ENCODE measurements at places on chromosomes 13 and 19.

DNA sequence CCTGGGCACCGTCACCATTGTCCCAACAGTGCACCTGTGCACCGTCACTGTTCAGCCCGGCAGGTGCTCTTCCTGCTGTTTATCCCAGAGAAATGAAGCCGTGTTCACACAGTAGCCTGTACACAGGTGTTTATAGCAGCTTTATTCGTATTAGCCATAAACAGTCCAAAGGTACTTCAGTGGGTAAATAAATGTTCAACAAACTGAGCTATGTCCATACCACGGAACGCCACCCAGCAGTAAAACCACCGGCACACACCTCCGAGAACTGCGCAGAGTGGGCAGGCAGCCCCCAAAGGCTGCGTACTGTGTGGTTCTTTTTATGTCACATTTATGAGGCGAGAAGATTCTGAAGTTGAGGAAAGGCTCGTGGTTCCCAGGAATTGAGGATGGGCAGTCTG is 44.9 kb upstream of the DCUN1D2 start:
- no peak for DNase-seq

- DNase-seq, result no peak
Observed at GRCh38 chr13:101728615-101729014, 276.1 kb downstream of the ITGBL1 start.

GRCh38 chr19:47315125-47315821 is 5.6 kb downstream of the C5AR1 start:
- DNase-seq, result no peak

DNA sequence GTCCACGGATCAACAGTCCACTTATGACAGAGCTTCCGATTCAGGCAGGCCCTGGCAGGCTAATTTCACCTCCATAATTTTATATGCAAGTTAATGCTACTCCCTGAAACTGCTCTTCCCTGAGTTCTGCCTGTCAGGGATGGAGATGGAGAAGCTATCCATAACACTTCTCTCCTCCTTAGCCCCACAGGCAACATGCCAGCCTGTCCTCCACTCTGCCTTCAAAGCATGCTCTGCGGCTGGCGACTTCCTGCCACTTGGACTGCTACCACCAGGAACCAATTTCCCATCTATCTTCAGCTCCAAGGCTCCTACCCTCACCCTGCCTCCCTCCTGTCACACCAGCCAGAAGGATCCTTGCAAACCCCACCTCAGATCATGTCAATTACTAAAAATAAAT is 35.4 kb downstream of the GSX1 start:
- no peak for DNase-seq

GRCh38 chr13:92187378-92187989 is 789.1 kb downstream of the GPC5 start:
- no peak for DNase-seq

DNA sequence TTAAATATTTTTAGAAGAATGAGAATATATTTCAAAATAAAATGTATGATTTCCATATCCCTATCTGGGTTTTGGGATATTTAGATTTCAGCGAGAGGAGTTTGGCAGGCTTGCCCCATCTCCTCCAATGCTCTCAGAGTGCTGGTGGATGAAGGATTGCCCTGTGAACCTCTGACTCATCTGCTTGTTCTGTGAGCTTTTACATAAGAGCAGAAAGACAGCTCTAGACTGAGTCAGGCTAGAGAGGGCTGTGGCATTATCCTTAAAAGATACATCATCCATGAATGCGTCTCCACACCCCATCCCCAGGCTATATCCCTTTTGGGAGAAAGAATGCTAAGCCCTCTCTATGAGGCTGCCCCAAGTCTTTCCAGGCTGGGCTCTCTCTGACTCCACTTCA is 190.6 kb downstream of the TUBA3C start:
- no peak for DNase-seq

DNA sequence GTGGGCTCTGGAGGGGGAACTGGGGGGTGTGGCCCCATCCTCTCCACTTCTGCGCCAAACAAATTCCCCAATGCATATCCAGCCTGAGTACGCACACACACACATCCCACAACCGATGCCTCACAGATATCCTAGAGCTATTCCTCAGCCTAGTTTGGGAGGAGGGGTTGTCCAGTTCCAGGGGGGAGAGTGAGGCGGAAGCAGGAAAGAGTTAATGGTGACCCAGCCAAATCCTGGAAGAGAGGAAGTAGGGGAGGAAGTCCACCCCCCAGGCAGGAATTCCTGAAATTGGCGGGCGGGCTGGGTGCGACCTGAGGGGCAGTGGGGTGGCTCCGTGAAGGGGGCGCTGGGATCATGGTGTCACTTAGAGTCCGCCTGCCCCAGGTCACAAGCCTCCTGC is 897 bp downstream of the GPR4 start:
- no peak for DNase-seq

- no peak for DNase-seq
Observed at GRCh38 chr13:90336507-90336906, 1011.0 kb upstream of the MIR17HG start.

GRCh38 chr19:51687791-51688670 is 5.1 kb upstream of the SPACA6 start:
- no peak for DNase-seq

GRCh38 chr19:49359851-49360820 is 2.1 kb downstream of the TEAD2 start:
- DNase-seq, result no peak

DNA sequence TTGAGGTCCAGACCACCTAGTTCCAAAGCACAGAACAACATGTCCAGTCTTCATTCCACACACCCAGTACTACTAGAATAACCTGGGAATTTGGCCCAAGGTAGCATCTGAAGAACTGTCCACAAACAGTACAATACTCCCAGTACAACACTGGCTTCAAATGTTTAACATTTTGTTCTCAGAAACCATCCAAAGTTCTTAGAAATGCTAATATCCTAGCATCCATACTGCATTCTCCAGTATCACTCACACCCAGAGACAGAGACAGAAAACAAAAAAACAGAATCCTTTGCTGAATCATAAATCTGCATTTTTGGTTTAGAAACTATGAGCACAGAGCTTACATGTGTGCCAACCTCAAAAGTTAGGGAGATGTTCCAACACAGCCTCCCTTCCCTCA is 490.8 kb downstream of the FOXO1 start:
- no peak for DNase-seq

- no peak for DNase-seq
Observed at GRCh38 chr13:44395976-44396694, 22.5 kb downstream of the SERP2 start.

GRCh38 chr13:76687467-76687866 is 198.7 kb downstream of the KCTD12 start:
- no peak for DNase-seq

- no peak for DNase-seq
Observed at GRCh38 chr13:77714119-77714755, 16.8 kb downstream of the SLAIN1 start.

DNA sequence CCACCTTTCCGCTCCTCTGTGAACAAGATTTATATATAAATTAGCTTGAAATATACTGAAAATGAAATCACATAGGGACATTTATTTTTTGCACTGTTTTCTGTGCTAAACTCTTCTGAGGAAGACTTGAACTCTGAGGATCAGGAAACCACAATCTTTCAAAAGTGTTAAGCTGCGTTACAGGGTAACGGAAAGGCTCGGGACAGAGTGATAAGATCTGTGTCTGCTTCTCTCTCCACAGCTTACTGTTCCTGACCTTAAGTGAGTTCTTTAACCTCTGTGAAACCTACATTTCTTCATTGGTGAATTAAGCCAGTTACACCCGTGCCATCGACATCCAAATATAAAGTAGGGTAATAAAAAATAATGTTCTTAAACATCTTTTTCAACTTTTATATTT is 38.9 kb downstream of the DACH1 start:
- DNase-seq, result no peak

DNA sequence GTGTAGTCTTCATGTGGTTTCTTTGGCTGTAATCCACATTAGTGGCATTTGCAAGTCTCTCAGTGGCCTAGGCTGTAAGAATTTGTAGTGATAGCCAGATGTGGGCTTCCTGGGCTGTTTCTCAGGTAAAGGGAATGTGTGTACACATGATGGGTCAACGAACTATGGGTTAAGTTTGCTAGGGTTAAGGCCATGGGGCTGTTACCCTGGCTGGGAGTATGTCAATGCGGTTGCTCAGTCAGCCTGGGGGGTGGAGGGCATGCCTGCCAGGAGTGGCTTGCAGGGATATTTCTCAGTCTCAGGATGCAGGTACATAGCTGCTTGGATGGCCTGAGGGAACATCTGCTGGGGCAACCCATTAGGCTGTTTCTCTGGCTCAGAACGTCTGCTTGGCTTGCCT is 13.4 kb downstream of the CYSLTR2 start:
- no peak for DNase-seq

DNA sequence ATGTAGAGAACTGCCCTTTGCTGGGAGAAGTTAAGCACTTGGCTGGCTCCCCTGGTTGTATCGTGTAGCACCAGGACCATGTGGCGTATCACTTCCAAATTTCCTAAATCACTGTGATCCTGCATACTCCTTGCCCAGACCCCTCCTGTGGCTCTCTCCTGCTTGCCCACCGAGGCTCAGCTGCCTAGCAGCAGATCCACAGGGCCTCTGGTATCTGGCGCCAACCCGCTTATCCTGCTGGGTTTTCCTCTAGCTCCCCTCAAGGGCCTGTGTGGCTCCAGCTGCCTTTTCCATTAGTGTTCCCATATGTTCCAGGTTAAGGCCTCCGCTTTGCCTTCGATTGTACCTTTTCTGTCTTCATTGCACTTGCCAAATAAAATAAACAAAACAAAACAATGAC is 16.5 kb downstream of the LRCH1 start:
- no peak for DNase-seq

DNA sequence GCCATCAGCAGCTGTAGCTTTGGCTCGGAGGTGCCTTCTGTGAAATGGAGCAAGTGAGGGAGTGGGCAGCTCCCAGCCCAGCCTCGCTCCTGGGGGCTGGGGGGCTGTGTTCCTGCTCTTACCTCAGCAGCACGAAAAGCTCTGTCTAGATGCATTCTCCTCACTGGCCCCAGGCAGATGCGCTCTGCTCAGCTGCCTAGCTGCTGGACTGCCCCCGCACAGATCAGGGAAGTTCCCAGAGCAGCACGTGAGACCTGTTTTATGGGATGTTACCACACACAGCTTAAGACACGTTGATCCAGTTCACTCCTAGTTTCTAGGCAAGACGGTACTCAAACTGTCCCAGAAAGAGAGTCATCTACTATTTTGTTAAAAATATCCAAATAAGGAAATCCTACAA is 13.6 kb downstream of the LCP1 start:
- DNase-seq, result peak; percentile 45

GRCh38 chr13:71851498-71852409 is 15.2 kb downstream of the DACH1 start:
- DNase-seq, result no peak

DNA sequence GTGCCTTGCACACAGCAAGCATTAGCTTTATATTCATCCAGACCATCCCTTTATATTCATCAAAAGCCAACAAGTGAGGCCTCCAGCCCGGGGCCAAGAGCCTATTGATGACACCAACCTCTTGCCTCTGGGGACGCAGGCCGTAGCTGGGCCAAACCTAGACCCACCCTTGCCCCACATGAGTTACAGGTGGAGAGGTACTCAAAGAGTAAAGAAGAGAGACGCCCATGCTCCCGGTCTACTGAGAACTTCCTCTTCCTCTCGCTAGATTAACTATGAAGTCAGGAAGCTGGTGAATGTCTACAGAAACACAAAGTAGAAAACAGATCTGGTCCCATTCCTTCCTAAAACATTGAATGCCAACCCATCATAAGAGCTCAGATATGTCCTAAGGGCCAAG is 3.8 kb upstream of the MLNR start:
- no peak for DNase-seq

GRCh38 chr13:67071918-67072598 is 158.1 kb downstream of the PCDH9 start:
- no peak for DNase-seq

DNA sequence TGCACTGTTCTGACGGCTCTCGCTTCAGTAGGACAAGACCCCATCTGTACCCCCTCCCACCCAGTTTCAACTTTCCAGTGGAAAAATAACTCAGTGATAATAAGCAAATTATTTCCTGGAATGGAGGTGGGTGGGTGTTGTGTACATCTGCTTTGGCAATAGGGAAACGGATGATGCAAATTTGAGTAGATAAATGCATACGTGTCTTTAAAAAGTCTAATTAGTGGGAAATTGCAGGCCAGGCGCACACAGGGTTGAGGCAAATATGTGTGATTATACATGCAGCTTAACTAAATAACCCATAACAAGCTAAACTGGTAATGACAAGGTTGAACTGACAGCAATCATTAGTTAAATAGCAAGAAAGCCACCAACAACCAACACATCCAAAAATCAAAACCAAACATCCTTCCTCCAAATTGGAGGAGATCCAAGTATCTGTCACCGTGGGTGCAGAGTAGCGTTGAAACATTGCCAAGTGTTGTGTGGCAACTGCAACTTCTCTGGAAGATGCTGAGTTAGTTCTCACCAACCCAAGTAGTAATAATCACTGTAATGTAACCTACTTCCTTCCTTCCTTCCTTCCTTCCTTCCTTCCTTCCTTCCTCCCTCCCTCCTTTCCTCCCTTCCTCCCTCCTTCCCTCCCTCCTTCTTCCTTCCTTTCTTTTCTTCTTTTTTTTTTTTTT is 54.6 kb downstream of the TRPM4 start:
- no peak for DNase-seq

- DNase-seq, result no peak
Observed at GRCh38 chr13:34990399-34991214, 48.5 kb downstream of the NBEA start.

DNA sequence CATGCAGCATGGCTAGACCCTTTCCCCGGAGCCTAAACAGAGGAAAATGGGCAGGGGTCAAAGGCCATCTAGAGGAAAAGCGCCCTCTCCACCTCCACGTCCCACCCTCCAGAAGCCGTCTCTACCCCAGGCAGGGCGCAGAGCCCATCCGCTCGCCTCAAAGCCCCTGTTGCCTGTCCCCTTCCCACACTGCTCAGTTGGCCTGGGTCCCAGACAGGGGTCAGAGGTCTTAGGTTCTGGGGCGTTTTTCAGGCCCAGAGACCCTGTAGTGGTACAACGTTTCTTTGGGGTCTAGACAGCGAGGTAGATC is 285 bp downstream of the TMEM143 start:
- no peak for DNase-seq

- no peak for DNase-seq
Observed at GRCh38 chr19:55597501-55597921, 1.8 kb downstream of the FIZ1 start.

DNA sequence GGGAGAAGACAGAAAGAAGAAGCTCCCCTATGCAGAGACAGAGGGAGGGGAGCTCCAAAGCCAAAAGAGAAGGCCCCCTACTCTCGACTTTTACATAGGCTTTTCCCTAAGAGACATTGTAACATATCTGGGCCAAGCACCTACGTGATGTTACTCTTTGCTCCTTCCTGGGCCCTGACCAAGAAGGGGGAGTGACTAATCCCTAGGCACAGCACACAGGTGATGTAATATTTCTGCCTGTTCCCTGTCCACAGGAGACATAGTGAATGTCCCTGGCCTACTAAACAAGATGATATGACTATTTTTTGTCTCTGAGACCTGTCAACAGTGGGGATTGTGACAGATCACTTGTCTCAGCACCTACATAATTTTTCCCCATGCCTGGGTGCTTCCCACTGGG is 15.9 kb upstream of the ZNF254 start:
- DNase-seq, result no peak
